M059J (cell line): ENCODE measurements at places on chromosomes 5 and 9. TPM values are rescaled to one million over a fixed set of nuclear protein-coding genes. Genes with fewer than 3 reads are reported as not detected.
A peak's percentile ranks its signal among the peaks of the same experiment; 100 is the strongest.

GRCh38 chr5:72494623-72495124 is 12.5 kb downstream of the ZNF366 start:
- no peak for DNase-seq

- DNase-seq, result peak; percentile 68
Observed at GRCh38 chr9:124030969-124031451, 19.4 kb downstream of the LHX2 start.

DNA sequence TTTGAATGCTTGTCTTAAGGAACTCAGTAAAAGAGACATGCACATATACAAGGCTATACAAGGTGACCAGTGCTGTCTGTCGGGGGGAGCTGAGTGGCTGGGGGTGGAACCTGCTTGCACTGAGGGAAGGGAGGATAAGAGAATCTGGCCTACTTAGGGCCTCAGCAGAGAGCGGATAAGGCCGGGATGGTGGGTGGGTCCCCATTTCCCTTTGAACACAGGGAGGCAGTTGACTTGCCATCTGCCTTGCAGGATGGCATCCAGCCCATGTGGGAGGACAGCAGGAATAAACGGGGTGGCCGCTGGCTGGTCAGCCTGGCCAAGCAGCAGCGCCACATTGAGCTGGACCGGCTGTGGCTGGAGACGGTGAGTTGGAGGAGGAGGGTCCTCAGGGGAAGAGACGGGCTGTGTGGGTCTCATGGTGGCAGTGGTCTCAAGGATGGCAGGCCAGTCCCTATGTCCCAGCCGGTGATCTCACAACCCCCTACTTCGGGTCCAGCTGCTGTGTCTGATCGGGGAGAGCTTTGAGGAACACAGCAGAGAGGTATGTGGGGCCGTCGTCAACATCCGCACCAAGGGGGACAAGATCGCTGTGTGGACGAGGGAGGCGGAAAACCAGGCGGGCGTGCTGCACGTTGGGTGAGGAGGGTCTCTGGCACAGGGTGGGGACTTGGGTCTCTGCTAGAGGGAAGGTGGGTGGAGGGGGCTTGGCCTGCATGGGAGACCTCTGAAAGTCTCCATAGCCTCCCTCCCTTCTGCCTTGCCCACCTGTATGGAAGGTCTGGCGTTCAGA is 2.2 kb upstream of the TSPAN17 start:
- DNase-seq, result no peak

GRCh38 chr9:91106415-91107081 is 255.2 kb downstream of the AUH start:
- DNase-seq, result no peak

- no peak for DNase-seq
Observed at GRCh38 chr5:76547242-76547890, 75.8 kb downstream of the F2RL2 start.

GRCh38 chr5:123089914-123090660 is 1.0 kb downstream of the PRDM6 start:
- DNase-seq, result peak; percentile 45

The SLC1A3 gene
- 17.0 and 27.2 TPM in 2 replicates for total RNA-seq

DNA sequence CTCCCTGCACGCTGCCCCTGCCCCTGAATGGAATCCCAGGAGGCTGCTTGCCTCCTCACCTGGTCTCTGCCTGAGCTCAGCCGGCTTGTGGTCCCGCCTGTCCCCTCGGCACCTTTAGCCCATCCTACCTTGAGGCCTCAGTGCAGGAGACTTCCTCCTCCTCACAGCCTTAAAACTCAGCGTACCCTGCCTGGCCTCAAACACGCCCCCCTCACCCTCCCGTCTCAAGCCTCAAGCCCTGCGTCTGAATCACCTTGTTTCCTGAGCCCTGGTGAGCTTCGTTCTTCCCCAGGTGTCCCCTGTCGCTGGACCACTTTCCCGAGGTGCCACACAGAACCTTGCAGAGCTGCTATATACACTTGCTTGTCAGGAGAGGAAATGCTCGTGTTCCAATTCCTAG is 110.2 kb upstream of the SPIN1 start:
- no peak for DNase-seq

- DNase-seq, result no peak
Observed at GRCh38 chr5:173835131-173835530, 53.0 kb upstream of the CPEB4 start.

DNA sequence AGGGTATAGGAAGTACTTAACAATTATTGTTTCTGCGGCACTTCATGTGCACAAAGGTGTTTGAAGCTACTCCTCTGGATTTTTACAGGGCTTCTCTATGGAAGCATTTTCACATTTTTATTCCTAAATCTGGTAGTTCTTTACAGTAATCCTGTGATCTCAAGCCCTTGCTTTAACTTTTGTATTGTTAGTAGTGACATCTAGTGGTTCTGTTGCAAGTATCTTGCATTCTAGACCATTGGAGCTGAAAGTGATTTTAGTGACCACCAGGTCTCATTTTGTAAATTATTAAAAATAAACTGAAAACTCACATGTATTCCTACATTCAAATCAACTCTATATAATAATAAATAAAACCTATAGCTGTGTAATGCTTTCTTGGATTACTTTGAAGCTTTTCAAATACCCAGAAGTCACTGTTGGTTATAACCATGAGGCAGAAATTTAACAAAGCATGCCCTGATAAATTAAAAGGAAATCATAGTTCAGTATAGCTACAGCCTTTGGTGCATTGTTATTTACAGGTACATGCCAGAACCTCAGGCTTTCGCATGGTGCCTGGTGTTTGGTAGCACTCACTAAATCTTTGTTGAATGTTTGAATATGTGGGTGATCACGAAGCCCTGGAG is 18.9 kb downstream of the RPS23 start:
- peak; percentile 18 for DNase-seq

GRCh38 chr9:87113874-87114273 is 166.6 kb upstream of the GAS1 start:
- DNase-seq, result no peak

GRCh38 chr9:7243838-7244237 is 486.1 kb downstream of the KDM4C start:
- DNase-seq, result no peak

GRCh38 chr5:29229461-29229860 is 1964.0 kb upstream of the CDH6 start:
- no peak for DNase-seq

GRCh38 chr5:173518856-173519255 is 97.6 kb downstream of the BOD1 start:
- DNase-seq, result no peak

GRCh38 chr9:6938447-6938846 is 180.7 kb downstream of the KDM4C start:
- DNase-seq, result peak; percentile 93

DNA sequence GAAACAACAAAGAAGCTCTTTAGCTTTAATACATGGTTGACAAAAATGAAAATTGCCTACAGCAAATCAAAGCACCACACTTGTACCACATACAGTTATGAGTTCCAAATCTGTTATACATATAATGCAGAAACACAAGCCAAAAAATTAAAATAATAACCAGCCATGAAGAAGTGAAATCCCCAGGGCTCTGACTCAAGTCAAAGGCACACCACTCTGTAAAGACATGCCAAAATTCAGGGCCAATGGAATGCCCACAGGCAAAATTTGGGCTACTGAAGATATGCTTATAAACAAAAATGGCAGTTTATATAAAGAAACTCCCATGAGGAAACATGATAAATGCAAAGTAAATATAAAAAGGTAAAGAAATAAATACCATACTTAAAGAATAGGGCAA is 29.0 kb downstream of the THBS4 start:
- DNase-seq, result no peak

The PKD2L2 gene
- 0.17 TPM in 1 of 2 replicates, not detected in the other for total RNA-seq

DNA sequence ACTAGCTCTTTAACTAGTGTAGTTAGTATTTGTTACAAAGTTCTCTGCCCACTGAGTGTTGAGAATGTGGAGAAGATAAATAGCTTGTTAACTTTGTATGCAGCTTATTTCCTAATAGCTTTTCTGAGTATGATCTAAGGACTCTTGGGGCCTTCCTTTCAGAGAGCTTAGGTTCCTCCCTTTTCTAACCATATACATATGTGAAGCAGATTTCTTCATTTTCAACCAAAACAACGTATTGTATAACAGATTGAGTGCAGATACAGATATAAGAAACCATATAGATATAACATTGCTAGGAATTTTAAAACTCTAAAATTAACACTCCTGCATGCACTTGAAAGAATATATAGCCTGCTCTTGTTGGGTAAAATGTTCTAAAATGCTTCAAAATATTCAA is 70.4 kb downstream of the SCAMP1 start:
- DNase-seq, result no peak

The IFNA13 gene
- not detected in 2 replicates for total RNA-seq

GRCh38 chr5:88000877-88001276 is 267.8 kb downstream of the TMEM161B start:
- DNase-seq, result no peak

GRCh38 chr5:16600397-16600796 is 16.4 kb downstream of the RETREG1 start:
- peak; percentile 21 for DNase-seq

The FBXO4 gene
- total RNA-seq, result 7.1 and 12.1 TPM in 2 replicates

- peak; percentile 90 for DNase-seq
Observed at GRCh38 chr5:68066277-68066955, 149.1 kb upstream of the PIK3R1 start.

The SLC4A9 gene
- total RNA-seq, result not detected in 2 replicates

DNA sequence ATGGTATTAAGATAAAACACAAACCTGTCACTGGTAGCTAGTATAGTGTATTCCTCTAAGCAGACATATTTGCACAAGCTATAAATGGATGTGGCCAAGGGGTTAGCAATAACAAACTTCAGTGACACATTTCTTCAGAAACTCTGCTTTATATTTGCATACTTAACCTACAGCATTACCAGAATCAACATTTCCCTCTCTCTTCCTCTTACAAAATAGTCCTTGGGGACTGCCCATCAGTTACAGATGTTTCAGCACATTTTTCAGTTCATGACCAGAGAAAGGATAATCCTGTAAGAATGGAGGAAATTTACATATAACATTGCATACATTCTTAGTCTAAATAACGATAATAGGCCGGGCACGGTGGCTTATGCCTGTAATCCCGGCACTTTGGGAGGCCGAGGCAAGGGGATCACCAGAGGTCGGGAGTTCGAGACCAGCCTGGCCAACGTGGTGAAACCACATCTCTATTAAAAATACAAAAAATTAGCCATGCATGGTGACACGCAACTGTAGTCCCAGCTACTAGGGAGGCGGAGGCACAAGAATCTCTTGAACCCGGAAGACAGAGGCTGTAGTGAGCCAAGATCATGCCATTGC is 25.3 kb upstream of the SLC1A1 start:
- DNase-seq, result no peak

The CAMK4 gene
- total RNA-seq, result 3.9 and 7.4 TPM in 2 replicates

- no peak for DNase-seq
Observed at GRCh38 chr9:68560071-68560844, 19.6 kb upstream of the TMEM252 start.

DNA sequence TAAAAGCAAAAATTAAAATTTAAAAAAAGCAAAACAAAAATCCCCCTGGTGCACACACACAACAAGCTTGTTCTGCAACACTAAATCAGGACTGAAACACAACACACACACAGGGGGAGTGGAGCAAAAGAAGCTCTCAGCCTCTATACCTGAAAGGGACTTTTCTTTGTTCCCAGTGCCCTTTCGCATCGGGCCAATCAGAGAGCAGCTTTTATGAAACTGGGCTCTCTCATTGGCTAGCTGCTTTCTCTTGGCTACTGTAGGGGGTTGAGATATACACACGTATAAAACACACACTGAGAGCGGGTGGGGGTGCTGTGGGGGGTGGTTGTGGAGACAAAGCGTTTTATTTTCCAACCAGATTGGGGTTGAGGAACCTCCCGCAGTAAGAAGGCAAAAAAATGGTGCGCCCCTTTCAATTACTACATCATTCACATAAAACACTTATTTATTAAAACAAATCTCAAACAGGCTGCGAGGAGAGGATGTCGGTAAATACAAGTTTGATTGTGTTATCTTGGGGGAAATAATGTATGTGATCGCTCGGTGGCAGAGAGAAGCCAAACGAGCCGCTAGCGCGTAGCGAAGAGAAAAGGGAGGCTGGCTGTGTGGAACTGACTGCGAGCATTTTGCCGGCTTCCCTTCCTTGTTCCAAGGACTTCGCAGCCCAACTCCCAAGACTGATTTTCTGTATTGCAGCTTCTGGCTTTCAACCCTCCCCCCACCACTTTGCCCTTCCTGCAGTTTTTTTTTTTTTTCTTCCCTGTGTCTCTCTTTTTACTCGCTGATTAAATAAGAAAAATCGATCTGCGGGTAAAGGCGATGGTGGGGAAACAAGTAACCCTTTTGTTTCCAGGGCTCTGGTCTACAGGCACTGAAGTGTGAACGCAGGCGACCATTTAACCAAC is 2.5 kb upstream of the ZNF608 start:
- peak; percentile 97 for DNase-seq

GRCh38 chr5:91183743-91184142 is 199.4 kb downstream of the ARRDC3 start:
- no peak for DNase-seq

The PCDHB10 gene
- 0.49 and 1.3 TPM in 2 replicates for total RNA-seq

GRCh38 chr5:39892708-39893107 is 467.9 kb upstream of the DAB2 start:
- DNase-seq, result peak; percentile 69

The CCDC107 gene
- total RNA-seq, result 4.5 and 7.3 TPM in 2 replicates

DNA sequence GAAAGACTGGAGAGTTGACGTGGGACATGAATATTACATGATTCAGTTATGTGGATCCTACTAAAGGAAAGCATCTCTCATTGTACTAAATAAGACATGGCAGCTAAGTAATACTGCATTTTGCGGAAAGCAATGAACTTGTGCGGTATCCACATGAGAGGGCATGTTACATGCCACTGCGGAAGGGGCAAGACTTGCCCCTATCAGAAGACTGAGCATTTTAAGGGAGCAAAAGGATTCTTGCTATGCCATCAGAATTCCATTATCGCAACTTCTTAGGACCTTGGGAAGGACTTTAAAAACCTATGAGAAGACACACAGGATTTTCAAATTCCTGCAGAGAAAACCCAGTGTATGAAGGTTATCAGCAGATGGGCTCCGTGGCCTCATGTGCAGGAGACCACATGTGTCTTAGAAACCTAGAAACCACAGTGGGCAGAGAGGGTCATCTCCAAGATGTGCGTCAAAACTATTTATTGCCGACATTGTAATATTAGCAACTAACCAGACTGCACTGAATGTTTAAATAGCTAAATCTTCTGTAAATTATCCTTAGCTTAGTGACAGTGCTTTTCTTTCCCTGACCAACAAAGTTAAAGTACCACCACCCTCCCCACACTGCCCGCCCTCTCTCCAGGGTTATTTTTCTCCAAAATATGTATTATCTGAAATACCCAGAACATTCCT is 457.7 kb downstream of the ICE1 start:
- DNase-seq, result no peak

GRCh38 chr5:51484326-51484725 is 101.1 kb downstream of the ISL1 start:
- DNase-seq, result no peak

The PCDHB8 gene
- 0.98 and 3.8 TPM in 2 replicates for total RNA-seq

The RASEF gene
- total RNA-seq, result 2.5 TPM in 2 replicates

DNA sequence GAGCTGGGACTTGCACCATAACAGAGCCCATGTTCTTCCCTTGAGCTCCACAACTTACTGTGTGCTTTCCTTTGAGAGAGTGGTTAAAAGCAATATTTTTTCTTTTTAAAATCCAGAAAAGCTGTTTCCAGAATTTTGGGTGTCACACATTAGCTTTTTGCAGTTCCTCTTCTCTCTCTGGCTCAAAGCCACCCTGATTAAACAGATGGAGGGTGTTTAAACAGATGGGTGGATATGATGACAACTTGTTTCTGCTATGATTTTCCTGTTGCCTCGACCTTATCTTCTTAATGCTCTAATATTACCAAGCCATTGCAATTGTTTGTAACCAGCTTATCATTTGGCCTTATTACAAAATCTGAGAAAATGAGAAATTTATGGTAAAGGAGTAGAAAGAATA is 22.9 kb upstream of the CFAP95 start:
- DNase-seq, result no peak

The CAPSL gene
- total RNA-seq, result 0.37 and 0.62 TPM in 2 replicates

The CYLC2 gene
- total RNA-seq, result not detected in 2 replicates

GRCh38 chr9:129383561-129384490 is 205.8 kb upstream of the IER5L start:
- DNase-seq, result peak; percentile 67
